A375 (cell line): ENCODE measurements at places on chromosomes 7 and 10. TPM values are rescaled to one million over a fixed set of nuclear protein-coding genes. Genes with fewer than 3 reads are reported as not detected.

Gene NCF1
- 0.11 TPM in 1 of 2 replicates, not detected in the other for total RNA-seq

Gene SLIT1
- total RNA-seq: 0.03 TPM in 1 of 2 replicates, not detected in the other

Gene CCDC146
- total RNA-seq: 0.24 and 0.91 TPM in 2 replicates

Gene MEST
- total RNA-seq: 2.6 and 3.6 TPM in 2 replicates

Gene FAM200A
- 4.1 and 5.1 TPM in 2 replicates for total RNA-seq

Gene CPVL
- total RNA-seq: 12.3 and 13.3 TPM in 2 replicates

Gene ACHE
- total RNA-seq: 0.29 TPM in 1 of 2 replicates, not detected in the other

Gene HOXA7
- total RNA-seq: not detected in 2 replicates

Gene ENO4
- total RNA-seq: 0.16 and 0.45 TPM in 2 replicates

Gene TSPAN15
- total RNA-seq: 0.98 and 1.2 TPM in 2 replicates

Gene CCL24
- total RNA-seq: not detected in 2 replicates

Gene HOXA6
- 5.7 TPM in 2 replicates for total RNA-seq

Gene A1CF
- total RNA-seq: 0.11 TPM in 1 of 2 replicates, not detected in the other

Gene ZNF488
- 0.15 and 0.32 TPM in 2 replicates for total RNA-seq

Gene LGI1
- not detected in 2 replicates for total RNA-seq

Gene AUTS2
- 1.8 and 2.5 TPM in 2 replicates for total RNA-seq

Gene CALHM1
- not detected in 2 replicates for total RNA-seq

Gene FAM241B
- total RNA-seq: 0.24 and 0.30 TPM in 2 replicates

Gene SLC26A5
- not detected in 2 replicates for total RNA-seq

Gene NRCAM
- 1.8 and 2.7 TPM in 2 replicates for total RNA-seq

Gene WIPF3
- 0.08 TPM in 1 of 2 replicates, not detected in the other for total RNA-seq

Gene ZNF853
- total RNA-seq: 3.9 and 6.9 TPM in 2 replicates

Gene SLC37A3
- 28.8 and 43.8 TPM in 2 replicates for total RNA-seq

Gene AKR1D1
- not detected in 2 replicates for total RNA-seq

Gene PAX4
- not detected in 2 replicates for total RNA-seq

Gene SEMA4G
- 2.4 and 3.3 TPM in 2 replicates for total RNA-seq

Gene GIMAP2
- 3.0 and 3.8 TPM in 2 replicates for total RNA-seq

Gene TIMM23
- total RNA-seq: 75.3 and 102 TPM in 2 replicates

Gene ZC3HAV1
- total RNA-seq: 22.4 and 26.5 TPM in 2 replicates

Gene GJD4
- total RNA-seq: 0.27 TPM in 1 of 2 replicates, not detected in the other

Gene GIMAP5
- total RNA-seq: not detected in 2 replicates

Gene PDE1C
- total RNA-seq: 100 and 102 TPM in 2 replicates

Gene CLDN3
- total RNA-seq: not detected in 2 replicates

Gene ADIRF
- 0.56 and 0.64 TPM in 2 replicates for total RNA-seq

Gene NAT16
- 0.05 and 0.11 TPM in 2 replicates for total RNA-seq

Gene SLC13A1
- not detected in 2 replicates for total RNA-seq

Gene ATXN7L1
- 4.6 and 6.5 TPM in 2 replicates for total RNA-seq

Gene OPN4
- total RNA-seq: not detected in 2 replicates

Gene SEC31B
- total RNA-seq: 4.3 and 4.7 TPM in 2 replicates
